MCF 10A (cell line): ENCODE measurements at places on chromosomes 6 and 20.

GRCh38 chr20:5451643-5452210 is 135.0 kb upstream of the PROKR2 start:
- no peak for DNase-seq

DNA sequence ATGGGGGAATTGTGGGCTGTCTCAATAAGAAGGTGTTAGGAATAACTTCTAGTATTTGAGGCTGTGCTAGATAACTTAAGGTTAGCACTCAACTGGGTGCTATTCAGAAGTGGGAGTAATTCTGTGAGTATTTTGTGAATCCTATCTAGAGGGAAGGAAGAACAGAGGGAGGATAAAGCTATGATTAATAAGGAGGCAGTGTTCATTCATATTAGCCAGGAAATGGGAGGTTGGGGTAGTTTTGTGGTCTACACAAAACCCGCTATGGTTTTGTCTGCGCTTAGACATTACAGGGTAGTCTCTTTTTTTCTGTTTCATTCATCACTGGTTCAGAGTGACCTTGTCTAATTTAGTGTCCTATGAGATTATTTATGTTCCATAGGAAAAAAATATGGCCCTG is 341.0 kb downstream of the ARHGAP18 start:
- DNase-seq = no peak

DNA sequence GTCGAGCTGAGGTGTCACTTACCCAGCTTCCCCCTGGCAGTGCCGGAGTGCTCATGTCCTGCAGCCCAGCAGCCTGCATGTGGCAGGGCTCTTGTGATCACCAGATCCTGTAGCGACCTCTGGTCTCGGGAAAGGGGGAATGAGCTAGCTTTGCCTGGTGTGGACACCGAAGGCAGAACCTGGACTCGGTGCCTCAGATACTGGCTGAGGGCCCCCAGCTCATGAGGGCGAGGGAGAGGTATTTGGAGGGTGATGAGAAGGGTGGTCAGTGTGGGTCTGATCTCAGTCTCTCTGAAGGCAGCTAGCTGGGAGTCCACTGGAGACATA is 26.3 kb downstream of the SUN5 start:
- DNase-seq = no peak

DNA sequence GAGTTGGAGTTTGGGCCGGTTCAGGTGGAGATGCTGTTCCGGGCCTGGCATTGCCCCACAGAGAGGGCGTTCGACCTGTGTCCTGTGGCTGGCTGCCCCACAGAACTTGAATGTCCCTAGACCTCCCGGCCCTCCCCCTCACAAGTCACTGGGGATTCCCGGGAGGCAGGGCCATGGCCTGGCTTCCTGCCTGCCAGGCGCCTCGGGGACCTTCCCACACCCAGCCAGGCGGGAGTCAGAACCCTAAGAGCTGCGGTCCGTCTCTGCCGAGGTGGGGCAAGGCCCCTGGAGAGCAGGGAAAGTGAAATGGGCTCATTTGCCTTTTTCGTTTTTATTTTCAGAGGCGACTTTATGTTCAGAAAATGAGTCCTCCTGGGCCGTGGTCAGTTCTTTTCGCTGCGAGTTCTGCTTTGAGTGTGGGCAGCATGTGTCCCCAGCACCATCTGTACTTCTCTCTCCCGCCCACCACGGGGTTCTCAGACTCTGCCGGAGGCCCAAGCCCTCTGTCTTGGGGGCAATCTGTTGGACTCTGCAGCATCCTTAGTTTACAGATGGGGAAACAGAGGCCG is 8.5 kb downstream of the RBM38 start:
- DNase-seq = no peak
